Uterus (tissue), 4 donors: ENCODE measurements at places on chromosomes 2 and 18.

GRCh38 chr2:138238908-138239307 is 262.7 kb upstream of the SPOPL start:
- H3K36me3 ChIP-seq = no peaks in the 10 kb centered on the region
- no peak overlapping the region for H3K4me3 ChIP-seq
- H3K27me3 ChIP-seq = no peaks in the 10 kb centered on the region
- H3K27ac ChIP-seq = no peak overlapping the region

- no peak for DNase-seq
- H3K27ac ChIP-seq = no peak overlapping the region
- H3K4me1 ChIP-seq = no peaks in the 10 kb centered on the region
- no peaks in the 10 kb centered on the region for H3K36me3 ChIP-seq
- H3K4me3 ChIP-seq = no peak overlapping the region
- H3K27me3 ChIP-seq = no peaks in the 10 kb centered on the region
Observed at GRCh38 chr2:35035883-35036282, 1319.7 kb upstream of the CRIM1 start.

- H3K27ac ChIP-seq = peak overlapping the region; percentile 60
- DNase-seq = no peak
- no peak overlapping the region for H3K4me3 ChIP-seq
- peaks cover 3% of the 10 kb centered on the region for H3K4me1 ChIP-seq
Observed at GRCh38 chr2:57882895-57883515, 163.6 kb upstream of the VRK2 start.

DNA sequence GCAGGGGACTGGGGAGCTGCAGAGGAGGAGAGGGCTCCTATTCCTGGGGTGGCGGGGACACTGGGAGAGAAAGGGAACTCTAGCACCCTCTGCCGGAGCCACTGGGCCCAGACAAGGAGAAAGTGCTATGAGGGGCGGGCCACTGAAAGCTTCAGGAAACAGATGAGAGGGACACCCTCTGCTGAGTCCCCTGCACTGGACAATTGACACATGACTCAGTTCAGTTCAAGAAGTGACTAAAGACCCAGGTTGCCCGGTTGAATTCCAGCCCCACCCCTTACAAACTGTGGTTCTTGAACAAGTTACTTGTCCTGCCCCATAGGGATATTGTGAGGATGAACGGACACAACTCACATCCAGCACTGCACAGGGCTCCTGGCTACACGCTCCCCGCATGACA is 5.0 kb downstream of the RUFY4 start:
- no peak for DNase-seq
- H3K27me3 ChIP-seq = no peaks in the 10 kb centered on the region
- H3K4me3 ChIP-seq = no peak overlapping the region
- H3K27ac ChIP-seq = no peak overlapping the region

DNA sequence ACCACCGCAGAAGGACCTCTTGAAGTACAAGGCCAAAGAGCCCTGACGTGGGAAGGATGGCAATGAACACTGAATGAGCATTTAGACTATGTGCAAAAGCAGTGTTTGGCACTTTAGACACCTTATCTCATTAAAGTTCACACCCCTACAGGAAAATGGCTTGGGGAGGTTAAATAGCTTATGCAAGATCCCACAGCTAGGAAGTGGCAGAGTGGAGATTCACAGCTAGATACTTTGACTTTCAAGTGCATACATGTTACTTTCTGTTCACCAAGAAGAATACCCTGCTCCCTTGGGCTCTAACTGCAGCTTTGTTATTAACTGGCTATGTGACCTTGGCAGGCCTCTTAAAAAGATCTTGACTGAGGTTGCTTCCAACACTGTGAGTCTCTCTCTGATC is 58.2 kb downstream of the ICOS start:
- DNase-seq = no peak
- H3K4me3 ChIP-seq = no peak overlapping the region
- H3K4me1 ChIP-seq = no peaks in the 10 kb centered on the region
- no peaks in the 10 kb centered on the region for H3K27me3 ChIP-seq
- no peak overlapping the region for H3K27ac ChIP-seq

- H3K4me3 ChIP-seq = no peak overlapping the region
- no peaks in the 10 kb centered on the region for H3K27me3 ChIP-seq
- DNase-seq = no peak
- no peak overlapping the region for H3K27ac ChIP-seq
Observed at GRCh38 chr18:43620936-43621335, 343.6 kb upstream of the SYT4 start.

- no peaks in the 10 kb centered on the region for H3K36me3 ChIP-seq
- no peak overlapping the region for H3K27ac ChIP-seq
- no peak overlapping the region for H3K4me3 ChIP-seq
- no peaks in the 10 kb centered on the region for H3K4me1 ChIP-seq
- DNase-seq = no peak
Observed at GRCh38 chr2:210288408-210288807, 26.6 kb downstream of the MYL1 start.

GRCh38 chr2:195563857-195564512 is 93.0 kb upstream of the SLC39A10 start:
- H3K27ac ChIP-seq = no peak overlapping the region
- no peaks in the 10 kb centered on the region for H3K36me3 ChIP-seq
- no peaks in the 10 kb centered on the region for H3K27me3 ChIP-seq
- H3K4me3 ChIP-seq = no peak overlapping the region
- no peaks in the 10 kb centered on the region for H3K4me1 ChIP-seq
- DNase-seq = no peak

GRCh38 chr18:36283448-36283847 is 14.1 kb upstream of the FHOD3 start:
- H3K27ac ChIP-seq = no peak overlapping the region
- H3K4me1 ChIP-seq = no peaks in the 10 kb centered on the region
- no peaks in the 10 kb centered on the region for H3K27me3 ChIP-seq
- no peak for DNase-seq

DNA sequence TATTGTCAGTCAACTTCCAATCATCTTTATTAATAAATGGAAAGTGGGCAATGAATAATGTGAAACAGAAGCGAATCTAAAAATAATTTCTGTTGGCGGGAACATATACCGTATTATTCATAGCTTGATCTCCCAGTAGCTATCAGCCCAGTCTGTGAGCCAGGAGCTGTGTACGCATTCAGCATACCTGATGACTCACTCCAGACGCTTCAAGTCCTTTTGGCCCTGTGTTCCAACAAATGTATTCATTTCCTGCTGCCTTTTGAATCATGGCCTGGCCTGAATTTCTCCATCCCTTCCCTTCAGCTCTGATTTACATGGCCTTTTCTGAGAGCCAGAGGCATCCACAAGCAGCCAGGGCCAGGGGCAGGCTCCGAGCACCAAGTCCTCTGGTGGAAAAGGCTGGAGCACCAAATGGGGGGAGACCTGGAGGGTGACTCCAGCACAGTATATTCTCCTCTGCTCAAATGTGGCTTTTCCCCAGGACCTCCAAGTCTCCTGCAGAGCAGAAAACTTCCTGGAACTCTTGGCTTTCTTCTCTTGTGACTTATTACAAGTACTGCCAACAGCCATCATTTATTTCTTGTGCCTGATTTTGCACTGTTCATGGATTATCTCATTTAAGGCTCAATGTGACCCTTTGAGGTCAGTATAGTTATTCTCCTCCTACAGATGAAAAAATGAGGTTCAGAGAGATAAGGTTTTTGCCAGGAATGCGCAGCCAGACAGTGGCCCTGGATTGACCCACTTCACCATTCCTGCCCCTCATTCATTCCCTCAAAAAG is 108.7 kb downstream of the EN1 start:
- H3K4me3 ChIP-seq = no peak overlapping the region
- no peak overlapping the region for H3K27ac ChIP-seq
- H3K4me1 ChIP-seq = no peaks in the 10 kb centered on the region
- no peaks in the 10 kb centered on the region for H3K27me3 ChIP-seq

DNA sequence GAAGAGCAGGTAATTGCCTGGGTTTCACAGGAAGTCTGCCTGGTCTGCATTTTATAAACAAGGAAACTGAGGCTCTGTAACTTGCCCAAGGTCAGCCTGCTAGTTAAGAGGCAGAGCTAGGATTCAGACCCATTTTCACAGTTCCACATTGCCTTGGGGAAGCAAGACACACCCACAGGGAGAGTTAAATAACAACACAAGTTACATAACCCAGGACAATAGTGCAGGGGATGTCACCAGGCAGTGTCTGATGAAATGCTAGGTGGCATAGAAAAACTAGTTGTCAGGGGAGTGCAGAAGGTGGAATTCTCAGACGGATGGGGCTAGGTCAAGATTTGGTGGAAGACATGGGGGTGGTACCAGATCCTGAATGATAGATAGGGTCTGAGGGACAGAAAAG is 69.7 kb downstream of the PRKCE start:
- no peaks in the 10 kb centered on the region for H3K36me3 ChIP-seq
- H3K27ac ChIP-seq = no peak overlapping the region
- no peak for DNase-seq
- no peaks in the 10 kb centered on the region for H3K27me3 ChIP-seq
- H3K4me1 ChIP-seq = no peaks in the 10 kb centered on the region

DNA sequence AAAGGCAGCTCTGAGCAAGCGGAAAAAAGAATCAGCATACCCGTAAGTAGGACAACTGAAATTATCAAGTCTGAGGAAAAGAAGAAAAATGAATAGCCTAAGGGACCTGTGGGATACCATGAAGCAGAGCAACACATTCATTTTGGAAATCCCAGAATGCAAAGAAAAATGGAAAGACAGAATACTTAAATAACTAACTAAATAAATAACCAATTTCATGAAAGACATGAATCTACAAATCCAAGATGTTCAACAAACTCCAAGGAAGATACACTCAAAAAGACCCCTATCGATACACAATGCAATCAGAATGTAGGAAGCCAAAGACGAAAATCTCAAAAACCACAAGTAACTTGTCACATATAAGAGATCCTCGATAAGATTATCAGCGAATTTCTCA is 117.0 kb downstream of the USP34 start:
- DNase-seq = no peak
- H3K27ac ChIP-seq = no peak overlapping the region
- H3K4me1 ChIP-seq = no peaks in the 10 kb centered on the region

DNA sequence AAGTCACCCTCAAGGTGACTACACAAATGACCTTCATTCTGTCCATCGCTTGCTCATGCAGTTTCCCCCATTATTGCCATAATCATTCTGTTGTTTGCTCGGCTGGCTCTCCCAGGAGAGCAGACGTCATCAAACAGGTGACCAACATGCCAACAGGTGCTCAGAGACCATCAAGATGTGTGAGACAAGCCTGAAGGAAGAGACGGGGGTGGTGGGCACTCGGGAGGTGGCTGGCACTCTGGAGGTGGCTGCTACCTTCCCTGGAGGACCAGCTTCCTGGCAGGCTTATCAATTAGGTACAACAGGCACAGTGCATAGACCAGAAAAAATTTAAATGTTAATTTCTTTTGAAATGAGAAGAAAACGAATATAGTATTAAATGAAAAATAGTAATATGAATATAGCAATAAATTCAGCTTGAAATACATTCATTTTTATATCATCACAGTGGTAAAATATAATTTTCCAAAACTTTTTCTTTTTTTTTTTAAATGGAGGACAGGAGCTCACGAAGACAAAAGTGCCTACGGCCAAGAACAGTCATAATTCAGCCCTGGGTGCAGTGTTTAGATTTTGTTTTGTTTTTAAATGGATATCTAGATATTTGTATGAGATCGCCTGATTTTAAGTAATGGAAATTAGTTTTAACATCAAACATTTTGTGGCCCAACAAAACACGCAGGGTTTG is 16.9 kb upstream of the HAAO start:
- no peaks in the 10 kb centered on the region for H3K27me3 ChIP-seq
- H3K27ac ChIP-seq = peak overlapping the region; percentile 100
- no peaks in the 10 kb centered on the region for H3K4me1 ChIP-seq
- no peaks in the 10 kb centered on the region for H3K36me3 ChIP-seq
- DNase-seq = peak; percentile 46

DNA sequence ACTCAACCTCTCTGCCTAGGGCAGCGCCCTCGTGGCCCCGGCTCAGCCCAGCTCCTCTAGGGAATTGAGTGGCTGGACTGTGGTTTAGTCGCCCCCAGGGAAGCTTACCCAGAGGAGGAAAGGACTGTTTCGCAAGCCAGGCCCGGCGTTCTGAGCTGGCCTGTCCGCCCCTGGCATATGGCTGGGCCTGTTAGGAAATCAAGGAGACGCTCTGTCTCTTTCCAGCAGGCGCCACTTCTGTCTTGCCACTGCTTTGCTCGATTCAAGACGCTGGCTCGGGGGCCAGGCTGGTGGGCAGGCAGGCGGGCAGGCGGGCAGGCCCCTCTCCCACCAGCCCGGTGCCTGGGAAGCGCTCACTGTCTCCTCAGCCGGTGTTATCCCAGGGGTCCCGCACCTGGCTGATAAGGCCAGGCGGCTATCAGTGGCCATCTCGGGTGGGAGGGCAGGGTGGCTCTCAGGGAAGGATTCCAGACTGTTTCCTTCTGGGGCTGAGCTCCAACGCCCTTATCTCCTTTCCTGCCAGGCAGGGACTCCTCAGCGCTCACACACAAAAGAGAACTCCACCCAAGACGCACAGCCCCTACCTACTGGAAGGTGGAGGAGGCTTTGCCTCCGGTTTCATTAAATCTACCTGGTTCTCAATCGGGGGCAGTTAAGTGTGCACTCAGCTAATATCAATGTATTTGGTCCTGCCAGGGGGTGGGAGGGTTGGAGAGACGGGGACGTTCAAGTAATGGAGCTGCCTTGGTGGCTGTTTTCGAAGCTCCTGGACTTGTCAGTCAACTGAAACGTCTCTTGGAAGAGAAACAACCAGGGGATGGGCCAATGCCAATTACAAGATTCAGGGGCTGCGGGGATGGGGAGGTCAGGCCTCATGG is 109.1 kb downstream of the SMAD7 start:
- DNase-seq = peak; percentile 50
- H3K4me3 ChIP-seq = no peak overlapping the region
- peak overlapping the region; percentile 48 for H3K27ac ChIP-seq
- no peaks in the 10 kb centered on the region for H3K27me3 ChIP-seq
- no peaks in the 10 kb centered on the region for H3K4me1 ChIP-seq

- H3K36me3 ChIP-seq = no peaks in the 10 kb centered on the region
- no peak for DNase-seq
- no peak overlapping the region for H3K27ac ChIP-seq
- H3K4me3 ChIP-seq = no peak overlapping the region
- H3K4me1 ChIP-seq = no peaks in the 10 kb centered on the region
Observed at GRCh38 chr2:38267270-38267925, 109.7 kb downstream of the ATL2 start.

GRCh38 chr2:4930704-4931103 is 761.5 kb upstream of the SOX11 start:
- no peaks in the 10 kb centered on the region for H3K27me3 ChIP-seq
- no peak overlapping the region for H3K4me3 ChIP-seq
- H3K27ac ChIP-seq = no peak overlapping the region
- no peaks in the 10 kb centered on the region for H3K4me1 ChIP-seq
- no peaks in the 10 kb centered on the region for H3K36me3 ChIP-seq
- no peak for DNase-seq

DNA sequence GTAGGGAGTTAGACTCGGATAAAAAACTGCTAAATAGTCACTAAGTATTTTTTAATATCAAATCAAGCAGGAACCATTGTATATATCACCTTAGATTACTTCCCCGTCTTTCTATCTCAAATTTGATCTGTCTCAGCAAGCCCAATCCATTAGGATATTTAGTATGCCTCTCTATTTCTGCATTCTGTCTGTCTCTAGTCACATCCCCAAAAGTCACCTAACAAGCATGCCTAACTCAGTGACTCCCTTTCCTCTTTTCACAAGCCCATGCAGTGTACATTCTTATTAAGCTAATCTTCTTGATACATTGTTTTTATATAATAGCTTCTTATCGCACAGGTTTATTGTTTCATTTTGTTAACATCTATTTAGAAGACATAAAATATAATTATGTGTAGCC is 57.8 kb downstream of the PDE1A start:
- no peaks in the 10 kb centered on the region for H3K27me3 ChIP-seq
- no peak for DNase-seq
- H3K4me1 ChIP-seq = no peaks in the 10 kb centered on the region
